ENCODE measurements at places on chromosomes 2 and 18.

- H3K27me3 ChIP-seq, result no peaks in the 10 kb centered on the region
- DNase-seq, result no peak
- H3K27ac ChIP-seq, result no peak overlapping the region
- H3K36me3 ChIP-seq, result no peaks in the 10 kb centered on the region
Observed at GRCh38 chr2:118128826-118129225, 40.6 kb downstream of the INSIG2 start.

- no peaks in the 10 kb centered on the region for H3K36me3 ChIP-seq
- no peaks in the 10 kb centered on the region for H3K27me3 ChIP-seq
- no peak overlapping the region for H3K27ac ChIP-seq
- H3K4me1 ChIP-seq, result peaks cover 3% of the 10 kb centered on the region
- no peak for DNase-seq
- no peak overlapping the region for H3K4me3 ChIP-seq
Observed at GRCh38 chr2:231392431-231393148, 2.9 kb upstream of the B3GNT7 start.

GRCh38 chr2:176211110-176211509, 22.6 kb downstream of the HOXD1 start:
- no peaks in the 10 kb centered on the region for H3K4me1 ChIP-seq
- H3K27ac ChIP-seq, result no peak overlapping the region
- no peak for DNase-seq

GRCh38 chr2:170843656-170844055, 27.0 kb downstream of the GAD1 start:
- no peak overlapping the region for H3K4me3 ChIP-seq
- H3K27ac ChIP-seq, result no peak overlapping the region
- no peaks in the 10 kb centered on the region for H3K4me1 ChIP-seq
- H3K27me3 ChIP-seq, result no peaks in the 10 kb centered on the region
- DNase-seq, result no peak

GRCh38 chr2:227671170-227671905, 4.7 kb downstream of the SCYGR5 start:
- no peaks in the 10 kb centered on the region for H3K4me1 ChIP-seq
- no peak overlapping the region for H3K27ac ChIP-seq
- H3K27me3 ChIP-seq, result no peaks in the 10 kb centered on the region
- DNase-seq, result no peak
- H3K4me3 ChIP-seq, result no peak overlapping the region

- H3K4me3 ChIP-seq, result no peak overlapping the region
- no peaks in the 10 kb centered on the region for H3K4me1 ChIP-seq
- no peaks in the 10 kb centered on the region for H3K36me3 ChIP-seq
Observed at GRCh38 chr2:63665846-63666475, 77.2 kb downstream of the MDH1 start.

- H3K4me3 ChIP-seq, result no peak overlapping the region
- H3K27me3 ChIP-seq, result no peaks in the 10 kb centered on the region
- no peak overlapping the region for H3K27ac ChIP-seq
- no peaks in the 10 kb centered on the region for H3K36me3 ChIP-seq
- no peaks in the 10 kb centered on the region for H3K4me1 ChIP-seq
Observed at GRCh38 chr2:36748166-36748565, 51.7 kb downstream of the VIT start.

DNA sequence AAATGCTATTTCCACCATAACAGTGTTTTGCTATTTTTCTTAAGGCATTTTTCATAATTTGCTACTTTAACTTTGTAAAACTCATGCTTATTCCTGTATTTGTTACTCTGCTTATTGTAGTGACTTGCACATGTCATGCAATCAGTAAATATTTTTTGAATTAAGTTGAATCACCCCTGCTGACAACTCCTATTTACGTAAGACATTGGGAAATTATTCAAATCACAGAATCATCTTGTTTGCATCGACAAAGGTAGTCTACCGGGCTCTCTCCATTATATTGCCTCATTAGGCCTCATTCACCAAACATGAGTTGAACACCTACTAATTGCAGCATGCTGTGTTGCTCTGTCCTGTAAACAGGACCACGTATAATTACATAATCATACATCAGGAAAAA, 478.5 kb upstream of the ZEB2 start:
- no peak overlapping the region for H3K27ac ChIP-seq
- H3K36me3 ChIP-seq, result no peaks in the 10 kb centered on the region
- H3K4me3 ChIP-seq, result no peak overlapping the region
- H3K4me1 ChIP-seq, result no peaks in the 10 kb centered on the region

GRCh38 chr2:105052773-105053172, 14.9 kb downstream of the MRPS9 start:
- no peak for DNase-seq
- H3K36me3 ChIP-seq, result no peaks in the 10 kb centered on the region
- no peaks in the 10 kb centered on the region for H3K4me1 ChIP-seq
- H3K27ac ChIP-seq, result no peak overlapping the region

- H3K27ac ChIP-seq, result no peak overlapping the region
- no peaks in the 10 kb centered on the region for H3K36me3 ChIP-seq
- no peaks in the 10 kb centered on the region for H3K4me1 ChIP-seq
- H3K27me3 ChIP-seq, result no peaks in the 10 kb centered on the region
- no peak for DNase-seq
Observed at GRCh38 chr2:127654838-127655175, 8.9 kb downstream of the GPR17 start.

DNA sequence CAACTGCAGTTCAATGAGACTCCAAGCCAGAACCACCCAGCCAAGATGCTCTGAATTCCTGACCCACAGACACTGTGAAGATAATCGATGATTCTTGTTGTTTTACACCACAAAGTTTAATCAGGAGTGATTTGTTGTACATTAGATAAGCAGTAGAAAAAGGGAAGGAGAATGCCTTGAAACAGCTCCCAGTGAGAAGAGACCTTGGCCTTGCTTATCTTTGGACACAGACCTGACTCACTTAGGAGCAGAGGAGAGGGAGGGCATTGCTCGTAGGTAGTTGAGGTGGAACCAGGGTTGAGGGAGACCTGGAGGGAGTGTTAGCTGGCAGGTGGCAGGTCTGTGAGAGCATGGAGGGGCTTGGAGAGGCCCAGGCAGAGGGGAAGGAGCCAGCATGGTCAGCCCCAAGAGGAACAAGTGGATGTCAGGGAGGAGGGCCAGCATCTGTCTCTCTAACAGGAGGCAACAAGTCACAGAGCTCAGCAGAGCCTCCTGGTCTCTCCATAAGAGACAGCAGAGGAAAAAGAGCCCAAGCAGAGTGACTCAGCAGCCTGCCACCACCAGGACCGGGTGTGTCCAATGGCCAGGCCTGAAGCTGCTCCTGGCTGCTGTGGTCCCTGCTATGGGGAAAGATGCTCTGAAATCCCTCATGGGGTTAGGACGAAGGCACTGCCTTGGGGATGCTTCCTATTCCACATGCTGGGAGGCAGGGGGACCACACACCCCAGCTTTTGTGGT, 161.6 kb upstream of the CAPN13 start:
- no peaks in the 10 kb centered on the region for H3K4me1 ChIP-seq
- no peak overlapping the region for H3K4me3 ChIP-seq
- H3K27me3 ChIP-seq, result no peaks in the 10 kb centered on the region
- no peaks in the 10 kb centered on the region for H3K36me3 ChIP-seq

- DNase-seq, result no peak
- H3K36me3 ChIP-seq, result no peaks in the 10 kb centered on the region
- no peak overlapping the region for H3K4me3 ChIP-seq
- H3K4me1 ChIP-seq, result no peaks in the 10 kb centered on the region
Observed at GRCh38 chr2:113986762-113987290, 96.9 kb downstream of the ACTR3 start.

DNA sequence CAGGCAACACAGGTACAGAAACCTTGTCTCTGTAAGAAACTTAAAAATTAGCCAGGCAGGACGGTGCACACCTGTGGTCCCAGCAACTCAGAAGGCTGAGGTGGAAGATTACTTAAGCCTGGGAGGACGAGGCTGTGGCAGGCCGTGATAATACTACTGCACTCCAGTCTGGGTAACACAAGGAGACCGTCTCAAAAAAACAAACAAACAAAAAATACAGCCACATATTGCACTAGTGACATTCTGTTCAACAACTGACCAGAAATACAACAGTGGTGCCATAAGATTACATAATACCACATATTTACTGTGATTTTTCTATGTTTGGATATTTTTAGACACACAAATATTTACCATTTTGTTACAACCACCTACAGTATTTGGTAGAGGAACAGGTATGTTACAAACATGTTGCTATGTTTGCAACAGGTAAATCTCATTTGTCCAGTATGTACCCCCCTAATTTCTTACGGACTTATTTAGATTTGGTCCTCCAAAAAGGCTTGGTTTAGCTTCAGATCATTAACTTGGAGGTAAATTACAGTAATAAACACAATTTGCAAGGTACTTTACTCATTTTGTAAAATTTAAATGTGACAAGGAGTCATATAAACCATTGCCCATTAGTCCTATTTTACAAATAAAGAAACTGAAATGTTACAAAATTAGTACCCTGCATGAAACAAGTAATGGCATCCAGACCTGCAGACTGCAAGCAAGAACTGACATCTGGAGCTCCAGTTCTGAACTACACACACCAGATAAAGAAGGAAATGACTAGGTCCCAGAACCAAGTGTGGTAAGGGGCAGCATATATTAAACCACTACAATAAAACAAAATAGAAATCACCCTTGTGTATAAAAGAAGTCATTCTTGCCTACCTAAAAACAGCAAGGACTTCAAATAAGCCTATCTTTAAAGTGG, 36.8 kb downstream of the TRIP12 start:
- H3K27ac ChIP-seq, result no peak overlapping the region
- no peaks in the 10 kb centered on the region for H3K27me3 ChIP-seq
- no peak overlapping the region for H3K4me3 ChIP-seq
- no peaks in the 10 kb centered on the region for H3K4me1 ChIP-seq
- DNase-seq, result no peak
- no peaks in the 10 kb centered on the region for H3K36me3 ChIP-seq

- no peak for DNase-seq
- no peaks in the 10 kb centered on the region for H3K27me3 ChIP-seq
- H3K4me3 ChIP-seq, result no peak overlapping the region
- no peaks in the 10 kb centered on the region for H3K4me1 ChIP-seq
- no peaks in the 10 kb centered on the region for H3K36me3 ChIP-seq
- H3K27ac ChIP-seq, result no peak overlapping the region
Observed at GRCh38 chr2:157468931-157469708, 25.2 kb upstream of the CYTIP start.

DNA sequence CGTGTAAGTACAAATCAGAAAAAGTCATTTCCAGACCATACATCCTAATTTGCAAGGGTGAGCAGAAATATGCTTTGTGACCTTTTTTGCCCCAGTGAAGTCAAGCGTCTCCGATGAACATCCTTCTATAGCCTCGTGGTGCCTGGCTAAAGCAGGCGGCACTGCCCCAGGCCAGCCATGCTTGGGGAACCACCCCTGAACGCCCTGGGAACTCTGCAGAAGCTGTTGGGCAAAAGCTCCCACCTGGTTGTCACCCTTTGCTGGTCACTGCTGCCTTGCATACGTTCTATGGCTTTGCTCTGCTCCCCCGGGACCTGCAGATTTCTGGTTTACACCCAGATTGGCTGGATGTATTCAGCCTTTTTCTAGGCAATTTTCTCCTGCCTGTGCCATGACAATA, 256.4 kb downstream of the SS18 start:
- H3K36me3 ChIP-seq, result no peaks in the 10 kb centered on the region
- H3K27me3 ChIP-seq, result no peaks in the 10 kb centered on the region
- no peak for DNase-seq
- H3K4me3 ChIP-seq, result no peak overlapping the region
- no peak overlapping the region for H3K27ac ChIP-seq

DNA sequence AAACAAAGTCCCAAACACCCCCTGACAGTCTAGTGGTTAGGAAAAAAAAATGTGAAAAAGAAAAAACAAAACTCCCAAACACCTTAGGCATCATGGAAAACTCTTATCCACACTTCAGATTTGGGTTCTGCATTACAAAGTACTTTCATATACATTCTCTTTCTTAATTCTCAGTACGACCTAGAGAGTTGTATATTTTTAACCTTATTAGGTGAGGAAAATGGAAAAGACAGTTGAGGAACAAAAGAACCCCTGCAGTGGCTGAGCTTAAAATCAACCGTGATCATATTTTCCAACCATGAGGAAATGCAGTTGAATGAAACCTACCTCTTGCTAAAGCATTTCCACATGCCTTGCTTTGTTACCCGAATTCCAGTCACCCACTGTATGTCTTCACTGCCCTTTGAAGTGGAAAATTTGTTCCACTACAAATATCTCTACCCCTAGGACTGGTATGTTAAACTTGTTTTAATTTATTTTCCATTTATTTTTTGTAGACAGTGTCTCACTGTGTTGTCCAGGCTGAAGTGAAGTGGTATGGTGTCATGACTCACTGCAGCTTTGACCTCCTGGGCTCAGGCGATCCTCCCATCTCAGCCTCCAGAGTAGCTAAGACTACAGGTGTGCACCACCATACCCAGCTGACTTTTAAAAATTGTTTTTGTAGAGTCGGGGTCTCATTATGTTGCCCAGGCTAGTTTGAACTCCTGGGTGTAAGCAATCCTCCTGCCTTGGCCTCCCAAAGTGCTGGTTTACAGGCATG, 56.9 kb upstream of the LPIN2 start:
- no peak for DNase-seq
- no peaks in the 10 kb centered on the region for H3K4me1 ChIP-seq
- no peak overlapping the region for H3K4me3 ChIP-seq
- H3K27me3 ChIP-seq, result no peaks in the 10 kb centered on the region

DNA sequence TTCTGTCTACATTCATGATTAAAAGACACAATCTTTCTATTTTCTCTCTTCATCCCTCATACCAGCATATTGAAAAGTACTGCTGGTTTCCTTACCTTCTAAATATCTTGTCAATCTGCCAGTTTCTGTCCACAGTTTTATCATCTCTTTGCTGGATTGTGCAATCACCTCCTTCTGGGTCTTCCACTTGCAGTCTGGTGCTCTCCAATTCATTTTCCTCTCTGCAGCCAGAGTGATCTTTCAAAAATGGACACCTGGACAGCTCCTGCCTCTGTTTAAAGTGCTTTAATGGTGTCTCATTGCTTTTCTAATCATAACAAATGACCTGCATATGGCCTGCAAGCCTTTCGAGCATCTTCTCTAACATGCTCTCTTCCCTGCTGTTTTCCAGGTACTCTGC, 94.0 kb downstream of the C1QL2 start:
- no peak overlapping the region for H3K4me3 ChIP-seq
- H3K36me3 ChIP-seq, result no peaks in the 10 kb centered on the region
- no peak overlapping the region for H3K27ac ChIP-seq
- H3K27me3 ChIP-seq, result no peaks in the 10 kb centered on the region
- no peaks in the 10 kb centered on the region for H3K4me1 ChIP-seq
- DNase-seq, result no peak

DNA sequence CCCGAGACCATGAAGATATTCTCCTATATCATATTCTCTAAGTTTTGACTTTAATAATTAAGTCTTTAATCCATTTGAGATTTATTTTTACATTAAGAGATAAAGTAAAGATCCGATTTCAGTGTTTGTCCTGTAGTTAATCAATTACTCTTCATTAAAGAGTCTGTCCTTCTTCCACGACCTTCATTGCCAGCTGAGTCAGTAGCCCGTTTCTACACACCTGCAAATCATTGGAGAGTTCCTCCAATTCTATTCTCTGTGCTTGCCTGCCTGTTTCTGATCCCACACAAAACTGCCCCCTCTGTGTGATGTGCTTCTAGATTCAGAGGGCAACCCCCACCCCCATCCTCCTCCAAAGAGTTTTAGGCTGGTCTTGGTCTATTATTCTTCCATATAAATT, 119.2 kb downstream of the KCNF1 start:
- no peak overlapping the region for H3K4me3 ChIP-seq
- no peak overlapping the region for H3K27ac ChIP-seq
- no peaks in the 10 kb centered on the region for H3K36me3 ChIP-seq
- DNase-seq, result no peak
- no peaks in the 10 kb centered on the region for H3K4me1 ChIP-seq

- no peaks in the 10 kb centered on the region for H3K4me1 ChIP-seq
- no peaks in the 10 kb centered on the region for H3K27me3 ChIP-seq
- no peaks in the 10 kb centered on the region for H3K36me3 ChIP-seq
- H3K4me3 ChIP-seq, result no peak within 1 kb of the TSS
Observed at GRCh38 chr2:131475831-131476230, at the start of gene TUBA3D. Gene TUBA3D, plus strand, starts transcription at chr2:131476119. Its CDS starts 81 bp downstream, at chr2:131476200.
